Thyroid gland (tissue), 4 donors: ENCODE measurements at places on chromosomes 5 and 9.

GRCh38 chr5:143220748-143221251 is 182.7 kb downstream of the NR3C1 start:
- no peak for DNase-seq

GRCh38 chr5:989961-990530 is 18.6 kb upstream of the NKD2 start:
- peak; percentile 19 for DNase-seq

GRCh38 chr5:142013734-142014521 is 1.1 kb upstream of the GNPDA1 start:
- DNase-seq: peak; percentile 17

DNA sequence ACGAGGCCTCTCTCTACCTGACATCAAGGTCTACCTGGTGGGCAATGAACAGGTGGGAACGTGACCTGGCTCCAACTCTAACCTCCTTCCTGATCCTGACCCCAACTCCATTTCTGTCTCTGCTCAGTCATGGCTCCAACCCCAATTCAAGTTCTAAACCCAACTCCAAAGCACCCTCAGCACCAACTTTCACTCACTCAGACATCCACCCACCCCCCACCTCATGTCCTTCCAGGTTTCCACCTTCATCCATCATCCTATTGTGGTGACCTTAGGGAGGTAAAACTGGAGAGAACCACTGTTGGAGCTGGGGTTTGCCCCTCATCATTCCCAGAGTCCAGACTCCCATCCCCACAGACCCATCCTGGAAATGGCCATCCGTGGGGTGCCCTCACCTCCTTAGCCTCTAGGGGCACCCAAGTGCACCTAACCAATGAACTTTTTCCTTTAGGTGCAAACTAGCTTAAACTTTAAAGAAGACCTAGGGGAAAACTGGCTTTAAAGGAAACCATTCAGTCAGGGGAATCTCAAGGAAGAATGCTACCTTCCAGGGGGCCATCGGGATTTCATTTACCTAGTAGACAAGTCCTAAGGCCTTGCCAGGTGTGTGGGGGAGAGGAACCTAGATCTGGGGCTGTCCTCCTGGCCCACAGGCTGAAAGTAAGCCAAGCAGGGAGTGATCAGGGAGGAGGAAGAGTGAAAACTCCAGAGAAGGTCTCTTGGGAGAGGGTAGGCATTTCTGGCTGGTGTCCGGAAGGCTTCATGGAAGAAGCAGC is 11.3 kb downstream of the RGS14 start:
- DNase-seq: peak; percentile 28

- peak; percentile 25 for DNase-seq
Measured at GRCh38 chr5:92641031-92641962, 939.7 kb downstream of the NR2F1-AS1 start.

GRCh38 chr9:137189297-137190295 is 1.1 kb downstream of the SSNA1 start:
- no peak for DNase-seq

DNA sequence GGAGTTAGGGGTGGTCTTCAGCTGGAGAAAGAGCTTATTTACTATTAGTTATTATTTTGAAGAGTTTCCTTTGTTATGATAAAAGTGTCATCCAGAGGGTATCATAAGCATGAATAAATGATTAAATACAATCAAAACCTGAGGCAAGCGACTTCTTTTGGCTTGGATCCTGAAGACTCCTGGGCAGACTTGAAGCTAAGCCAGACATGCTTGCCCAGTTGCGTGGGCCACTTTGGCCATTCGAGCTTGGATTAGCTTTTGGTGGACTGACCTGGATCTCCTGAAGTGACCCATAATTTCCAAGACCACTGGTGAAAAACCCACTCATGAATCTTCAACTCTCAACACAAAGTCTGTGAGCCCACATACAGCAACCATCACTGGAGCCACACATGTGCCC is 335.8 kb downstream of the NR2F1-AS1 start:
- DNase-seq: no peak

GRCh38 chr9:91379426-91379825 is 17.7 kb upstream of the AUH start:
- no peak for DNase-seq

DNA sequence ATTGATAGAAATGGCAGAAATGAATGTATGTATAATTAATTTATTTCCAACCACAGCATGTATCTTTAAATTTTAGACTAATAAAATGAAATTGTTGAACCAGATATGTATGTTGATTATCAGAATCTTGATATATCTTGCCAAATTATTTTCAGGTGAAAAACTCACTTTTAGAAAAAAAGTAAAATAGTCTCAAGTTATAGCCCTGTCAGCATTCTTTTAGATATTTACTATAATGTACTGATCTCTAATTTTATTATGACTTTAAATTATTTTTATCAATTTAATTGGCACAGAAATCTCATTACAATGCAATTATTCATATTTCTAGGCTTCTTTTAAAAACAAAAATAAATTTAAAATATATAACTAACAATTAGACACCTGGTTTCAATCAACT is 1990.4 kb upstream of the CDH6 start:
- no peak for DNase-seq

DNA sequence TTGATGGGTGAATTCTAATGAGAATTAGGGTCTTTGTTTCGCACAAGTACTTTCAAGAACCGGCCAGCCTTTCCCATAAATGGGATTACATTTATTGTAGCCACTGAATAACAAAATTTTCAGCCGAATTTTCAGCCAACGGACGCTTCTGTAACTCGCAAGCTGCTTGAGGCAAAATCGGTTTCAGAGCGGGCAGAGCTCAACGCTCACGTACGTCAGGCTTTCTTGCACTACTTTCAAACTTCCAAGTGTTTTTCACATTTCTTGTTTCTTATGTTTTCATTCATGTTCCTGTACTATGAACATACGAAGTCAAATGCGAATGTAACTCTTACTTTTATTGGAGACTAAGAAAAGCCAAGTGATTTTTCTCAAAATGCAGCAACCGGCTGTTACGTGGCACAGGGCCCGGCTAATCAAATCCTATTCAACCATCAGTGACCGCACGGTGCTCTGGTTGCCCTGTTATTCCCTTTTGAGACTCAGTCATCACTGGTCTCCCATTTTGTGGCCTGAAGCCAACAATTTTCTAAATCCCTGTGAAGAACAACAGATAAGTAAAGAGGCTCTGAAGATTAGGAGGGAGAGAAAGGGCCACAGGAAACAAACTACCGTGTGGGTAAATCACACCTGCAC is 68.5 kb downstream of the SLC28A3 start:
- no peak for DNase-seq

GRCh38 chr9:22201256-22201655 is 192.2 kb upstream of the CDKN2B start:
- no peak for DNase-seq

DNA sequence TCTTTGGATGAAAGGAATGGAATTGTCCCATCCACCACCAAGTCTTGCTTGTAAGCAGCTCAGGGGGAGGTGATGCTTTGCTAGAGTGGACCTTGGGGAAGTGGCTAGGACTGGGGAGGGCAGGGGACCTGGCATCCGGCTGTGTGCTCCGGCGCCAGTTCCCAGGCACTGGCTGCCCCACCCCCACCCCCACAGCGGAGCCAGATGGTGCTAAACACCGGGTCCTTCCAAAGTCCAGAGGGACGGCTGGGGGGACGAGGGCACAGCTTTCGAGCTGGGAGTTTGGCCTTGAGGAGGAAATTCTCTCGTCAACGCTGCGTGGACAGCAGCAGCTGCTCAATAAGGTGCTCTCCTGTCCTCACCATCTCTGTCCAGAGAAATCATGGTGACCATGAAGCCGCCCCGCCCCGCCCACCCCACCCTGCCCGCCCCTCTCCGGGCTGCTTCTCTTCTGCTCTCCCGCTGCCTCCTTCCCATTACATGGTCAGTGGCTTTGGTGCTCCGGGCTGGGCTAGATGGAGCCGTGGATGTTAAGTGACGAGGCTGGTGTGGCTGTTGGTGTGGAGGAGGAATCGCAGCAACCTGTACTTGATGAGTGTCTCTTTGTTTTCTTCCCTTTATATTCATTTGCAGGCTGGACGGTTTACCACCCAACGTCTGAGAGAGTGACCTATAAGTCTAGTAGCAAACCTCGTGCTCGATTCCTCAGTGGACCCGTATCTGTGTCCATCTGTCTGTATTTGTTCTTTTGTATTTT is 115.7 kb downstream of the WNK2 start:
- DNase-seq: no peak
